ENCODE measurements at places on chromosomes 5 and 9.
A peak's percentile ranks its signal among the peaks of the same experiment; 100 is the strongest.

GRCh38 chr9:101117161-101117560, 88.6 kb downstream of the PLPPR1 start:
- no peak for DNase-seq

DNA sequence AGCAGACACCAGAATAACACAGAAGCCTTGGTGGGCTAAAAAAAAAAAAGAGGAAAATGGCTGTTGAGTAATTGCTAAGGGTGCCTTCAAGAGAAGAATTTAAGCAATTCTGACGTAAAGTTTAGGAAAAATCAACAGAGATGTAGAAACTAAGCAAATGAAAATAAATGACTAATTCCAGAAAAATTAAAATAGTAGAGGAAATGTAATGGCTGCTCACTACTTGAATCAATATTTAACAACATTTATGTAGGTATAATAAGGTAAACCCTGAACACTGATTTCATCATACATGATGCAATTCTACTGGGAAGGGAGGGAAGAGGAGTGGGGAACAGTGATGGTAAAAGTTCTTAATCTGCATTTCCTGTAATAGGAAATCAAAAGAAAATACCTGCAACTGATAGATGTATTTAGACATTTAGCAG, 41.4 kb downstream of the PUM3 start:
- DNase-seq: no peak

GRCh38 chr9:126985870-126986498, 71.4 kb downstream of the RALGPS1 start:
- peak; percentile 54 for DNase-seq

DNA sequence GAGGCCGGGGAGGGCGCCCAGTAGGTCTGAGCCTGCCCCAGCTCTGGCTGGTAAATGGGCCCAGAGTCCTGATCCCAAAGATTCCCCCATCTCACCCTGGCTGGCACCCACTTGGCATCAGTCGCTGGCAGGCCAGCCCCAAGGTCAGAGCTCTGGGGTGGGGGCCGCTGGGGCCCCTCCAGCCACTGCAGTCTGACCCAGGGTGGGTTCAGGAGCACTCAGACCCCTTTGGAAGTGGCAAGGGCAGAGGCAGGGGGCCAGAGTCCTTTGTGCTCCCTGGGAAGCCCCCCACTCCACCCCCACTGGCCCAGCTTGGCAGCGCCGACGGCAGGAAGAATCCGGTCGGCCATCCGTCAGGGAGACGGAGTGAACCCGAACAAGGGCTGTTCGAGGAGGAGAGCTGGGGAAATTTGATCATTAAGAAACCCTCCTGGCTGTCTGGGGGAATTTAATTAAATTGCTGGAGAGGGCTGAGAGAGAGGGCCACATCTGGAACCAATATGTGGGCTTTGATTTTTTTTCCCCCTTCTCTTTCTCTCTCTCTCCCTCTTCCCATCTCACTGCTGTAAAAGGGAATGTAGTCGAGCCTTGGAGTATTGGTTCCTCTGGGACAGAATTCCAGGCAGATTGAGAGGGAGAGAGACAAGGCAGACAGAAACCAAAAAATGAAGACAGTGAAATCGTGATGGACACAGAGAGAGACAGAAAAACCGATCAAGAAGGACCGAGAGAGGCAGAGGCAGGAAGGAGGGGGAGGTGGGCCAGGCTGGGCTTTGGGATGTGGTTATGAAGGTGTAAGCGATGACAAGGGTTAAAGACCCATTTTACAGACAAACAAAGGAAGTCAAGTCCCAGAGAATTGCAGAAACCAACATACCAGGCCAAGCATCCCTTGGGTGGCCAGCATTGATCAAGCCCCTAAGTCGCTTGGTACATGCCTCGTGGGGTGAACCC, 8.1 kb upstream of the ASB6 start:
- no peak for DNase-seq

DNA sequence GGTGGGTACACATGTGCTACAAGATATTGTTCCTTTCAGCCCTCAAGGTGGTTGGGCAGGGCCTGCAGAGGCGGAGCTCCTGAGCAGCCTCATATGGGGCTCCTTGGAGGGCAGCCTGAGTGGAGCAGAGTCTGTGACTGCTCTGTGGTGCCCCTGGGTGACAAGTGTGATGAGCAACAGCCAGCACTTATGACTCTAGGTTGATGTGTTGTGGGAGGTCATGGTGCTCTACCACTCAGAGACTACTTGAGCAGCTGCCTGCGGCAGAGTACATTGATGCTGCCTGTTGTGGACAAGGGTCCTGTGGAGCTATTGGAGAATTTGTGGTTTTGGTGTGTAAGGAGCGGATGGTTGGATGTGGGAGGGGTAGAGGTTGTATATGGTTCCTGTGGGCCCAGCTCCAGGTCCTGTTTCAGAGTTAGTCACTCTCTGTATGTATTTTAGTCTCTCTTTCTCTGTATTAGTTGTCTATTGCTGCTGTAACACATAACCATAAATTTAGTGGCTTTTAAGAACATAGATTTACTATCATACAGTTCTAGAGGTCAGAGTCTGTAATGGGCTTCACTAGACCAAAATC, 141.3 kb downstream of the SREK1 start:
- no peak for DNase-seq

DNA sequence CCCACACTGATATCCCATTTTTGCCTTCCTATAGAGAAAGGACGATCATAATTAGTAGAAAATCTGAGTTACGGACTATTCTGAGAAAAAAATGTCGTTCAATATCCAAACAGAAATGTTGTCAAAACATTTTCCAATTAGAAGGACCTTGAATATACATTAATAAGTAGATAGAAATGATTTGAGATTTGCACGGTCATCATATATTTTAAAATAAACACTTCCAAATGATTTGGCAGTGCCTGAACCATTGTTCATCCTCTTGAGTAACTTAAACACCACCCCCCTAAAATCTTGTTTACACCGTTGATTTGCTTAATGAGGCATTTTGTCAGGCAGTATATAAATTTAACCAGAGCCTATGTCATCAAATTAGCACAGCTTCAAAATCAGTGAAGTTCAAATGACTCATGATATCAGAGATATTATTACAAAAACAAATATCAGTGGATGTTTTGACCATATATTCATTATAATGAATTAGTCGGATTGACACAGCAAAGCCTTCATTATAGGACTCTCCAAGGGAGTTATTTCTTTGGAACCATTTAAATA, 105.0 kb downstream of the ACTL7B start:
- DNase-seq: no peak

DNA sequence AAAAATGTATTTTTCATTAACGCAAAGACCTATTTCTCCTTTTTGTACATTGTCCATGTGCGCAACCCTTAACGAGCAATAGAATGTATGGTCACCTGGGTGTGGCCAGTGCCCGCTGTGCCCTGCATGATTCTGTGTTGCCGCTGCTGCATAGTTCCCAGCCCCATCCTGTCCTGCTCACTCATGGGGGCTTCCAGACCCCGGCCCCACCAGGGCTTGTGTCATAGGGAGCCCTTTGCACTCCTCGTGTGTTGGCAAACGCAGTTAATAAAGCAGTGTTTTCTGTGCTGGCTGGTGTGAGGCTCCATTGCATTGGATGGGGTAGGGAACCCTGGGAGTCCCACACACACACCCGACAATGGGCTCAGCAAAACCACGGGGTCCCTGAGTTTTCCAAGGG, 49.7 kb downstream of the SAR1B start:
- no peak for DNase-seq

DNA sequence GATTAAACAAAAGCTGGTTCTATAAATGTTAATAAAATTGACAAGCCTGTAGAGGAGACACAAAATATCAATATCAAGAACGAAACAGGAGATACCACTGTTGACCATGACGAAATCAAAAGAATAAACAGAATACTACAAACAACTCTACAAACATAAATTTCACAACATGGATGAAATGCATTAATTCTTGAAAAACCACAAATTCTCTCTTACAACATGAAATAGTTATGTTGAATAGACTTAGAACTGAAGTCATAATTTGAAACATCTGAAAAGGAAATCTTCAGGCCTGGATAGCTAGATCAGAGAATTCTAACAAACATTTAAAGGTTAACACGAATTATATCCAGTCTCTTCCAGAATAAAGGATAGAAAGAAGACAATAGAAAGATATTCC, 6.9 kb upstream of the SPATA31C1 start:
- DNase-seq: no peak

DNA sequence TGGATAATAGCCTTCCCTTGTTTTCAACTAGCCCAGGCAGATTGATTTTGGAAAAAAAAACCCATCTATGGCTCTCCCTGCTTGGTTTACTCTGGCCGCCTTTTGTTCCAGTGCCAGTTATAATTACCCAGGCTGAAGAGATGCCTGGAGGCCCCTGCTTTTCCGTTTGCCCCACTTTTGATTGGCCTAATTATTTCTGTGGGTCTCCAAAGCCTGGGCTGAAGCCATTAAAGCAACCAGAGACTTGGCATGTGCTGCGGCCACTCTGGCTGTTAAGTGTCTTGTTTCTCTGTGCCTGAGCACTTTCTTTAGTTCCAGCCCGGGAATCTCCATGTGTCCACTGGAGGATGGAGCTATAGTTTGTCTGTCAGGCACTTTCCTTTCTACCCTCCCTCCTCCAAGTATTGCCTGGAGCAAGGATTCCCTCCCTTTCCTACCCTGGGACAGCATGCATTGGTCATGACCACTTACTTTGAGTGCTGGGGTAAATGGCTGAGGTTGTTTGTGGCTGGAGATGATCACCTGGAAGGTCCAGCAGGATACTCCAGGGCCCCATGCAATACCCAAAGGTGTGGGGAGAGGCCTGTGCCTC, 105.1 kb upstream of the CTSL start:
- DNase-seq: no peak

DNA sequence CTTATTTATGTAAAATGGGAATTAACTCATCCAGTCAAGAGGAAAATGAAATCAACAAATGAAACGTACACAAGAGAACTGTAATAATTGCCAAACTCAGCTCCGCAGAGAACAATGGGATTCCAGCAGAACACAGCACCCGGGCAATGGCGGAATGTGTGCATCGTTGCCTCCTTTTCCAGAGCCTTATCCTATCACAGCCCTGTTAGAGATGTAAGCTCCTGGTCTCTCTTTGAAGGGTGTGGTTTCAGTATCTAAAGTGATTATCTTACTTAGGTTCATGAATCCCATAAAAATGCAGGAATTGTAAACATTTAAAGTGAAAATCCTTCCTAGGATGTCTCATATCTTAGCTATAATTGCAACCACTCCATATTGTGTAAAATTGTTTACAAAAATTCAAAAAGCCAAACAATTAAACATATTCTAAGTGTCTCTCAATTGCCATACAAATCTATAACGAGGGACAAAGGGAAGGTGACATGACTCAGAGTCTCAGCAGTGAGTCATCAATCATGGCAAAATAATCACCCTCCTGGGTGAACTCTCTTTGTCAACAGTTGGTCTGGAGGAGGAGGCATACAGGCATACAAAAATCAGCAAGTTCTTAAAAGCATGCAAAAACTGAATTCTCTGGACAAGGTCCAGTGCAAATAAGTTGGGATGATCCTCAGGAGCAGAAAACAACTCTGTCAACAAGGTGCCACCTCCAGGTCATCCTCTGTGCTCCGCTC, 22.6 kb downstream of the SEMA5A start:
- DNase-seq: no peak

DNA sequence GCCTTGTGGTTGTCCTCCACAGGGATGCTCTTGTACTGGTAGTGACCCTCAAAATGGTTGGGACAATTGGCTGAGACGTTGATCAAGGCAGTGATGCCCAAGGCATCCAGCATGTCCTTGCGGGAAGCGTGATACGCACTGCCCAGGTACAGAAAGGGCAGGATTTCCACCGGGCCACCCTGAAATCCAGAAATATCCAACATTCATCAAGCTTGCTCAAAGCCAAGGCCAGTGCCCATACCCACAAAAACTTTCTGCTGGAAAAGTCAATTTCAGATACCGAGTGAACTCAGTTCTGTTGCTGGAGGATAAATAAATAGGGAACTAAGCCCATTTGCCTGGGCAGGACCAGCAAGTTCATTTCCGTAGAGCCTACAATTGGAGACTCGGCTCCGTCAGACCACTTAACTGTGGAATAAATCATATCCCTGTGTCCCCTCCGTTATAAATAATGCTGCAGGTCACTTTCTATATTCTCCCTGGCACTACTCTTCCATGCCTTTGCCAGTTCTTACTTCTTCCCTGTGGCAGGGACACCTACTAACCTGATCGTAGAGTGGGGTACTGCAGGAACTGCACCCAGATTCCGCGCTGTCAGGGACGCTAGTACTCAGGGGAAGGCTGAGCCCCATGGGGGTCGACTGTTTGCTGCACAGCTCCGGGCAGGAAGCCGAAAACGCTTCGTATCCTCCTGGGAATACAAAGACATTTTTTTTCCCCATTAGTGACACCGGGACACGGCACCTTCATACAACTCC, 1.2 kb downstream of the DUSP1 start:
- no peak for DNase-seq

- DNase-seq: no peak
Observed at GRCh38 chr5:136135536-136135935, 2.9 kb downstream of the SMAD5 start.

GRCh38 chr5:152556784-152557183, 151.7 kb upstream of the NMUR2 start:
- no peak for DNase-seq

DNA sequence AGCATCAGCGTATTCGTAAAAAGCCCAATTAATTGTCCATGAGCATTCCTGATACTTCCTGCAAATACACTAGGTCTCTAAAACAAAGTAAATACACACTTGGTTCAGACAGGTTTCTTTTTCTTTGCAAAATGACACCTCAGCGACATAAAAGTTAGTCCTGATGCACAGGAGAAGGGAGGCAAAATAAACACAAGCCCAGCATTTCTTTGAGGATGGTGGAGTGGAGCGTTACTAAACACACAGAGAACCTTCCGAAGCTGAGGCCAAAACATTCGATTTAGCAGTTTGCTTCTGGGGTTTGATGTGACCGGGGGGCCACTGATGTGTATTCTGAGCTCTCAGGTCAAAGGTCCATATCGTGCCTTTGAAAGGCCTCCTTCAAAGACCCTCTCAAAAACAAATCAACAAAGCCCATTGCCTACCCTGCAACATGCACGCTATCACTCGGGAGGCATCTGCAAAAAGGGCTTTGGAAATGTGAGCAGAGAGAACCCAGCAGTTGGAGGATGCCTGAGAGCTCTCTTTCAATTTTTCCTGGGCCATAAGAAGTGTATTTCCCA, 268.4 kb upstream of the PANK3 start:
- DNase-seq: no peak

Measured in stimulated activated CD8-positive, alpha-beta memory T cell treated with anti-CD3 and anti-CD28 coated beads, Interleukin-4, amount 100 ng/mL, for 4 hours (primary cell).